ENCODE measurements at places on chromosomes 5 and 9. TPM values are rescaled to one million over a fixed set of nuclear protein-coding genes. Genes with fewer than 3 reads are reported as not detected.

The ZDHHC12 gene
- polyA plus RNA-seq = 7.6 TPM

The FAM240B gene
- not detected for polyA plus RNA-seq

The TMC1 gene
- 1.1 TPM for polyA plus RNA-seq

The PPP3R2 gene
- polyA plus RNA-seq = not detected

The IL7R gene
- polyA plus RNA-seq = 2.0 TPM

The DAPK1 gene
- polyA plus RNA-seq = 25.5 TPM

The ST6GALNAC4 gene
- 46.7 TPM for polyA plus RNA-seq

The SNCB gene
- not detected for polyA plus RNA-seq

GRCh38 chr5:154132718-154133307 lies 57.7 kb upstream of the GALNT10 start:
- DNase-seq = no peak

DNA sequence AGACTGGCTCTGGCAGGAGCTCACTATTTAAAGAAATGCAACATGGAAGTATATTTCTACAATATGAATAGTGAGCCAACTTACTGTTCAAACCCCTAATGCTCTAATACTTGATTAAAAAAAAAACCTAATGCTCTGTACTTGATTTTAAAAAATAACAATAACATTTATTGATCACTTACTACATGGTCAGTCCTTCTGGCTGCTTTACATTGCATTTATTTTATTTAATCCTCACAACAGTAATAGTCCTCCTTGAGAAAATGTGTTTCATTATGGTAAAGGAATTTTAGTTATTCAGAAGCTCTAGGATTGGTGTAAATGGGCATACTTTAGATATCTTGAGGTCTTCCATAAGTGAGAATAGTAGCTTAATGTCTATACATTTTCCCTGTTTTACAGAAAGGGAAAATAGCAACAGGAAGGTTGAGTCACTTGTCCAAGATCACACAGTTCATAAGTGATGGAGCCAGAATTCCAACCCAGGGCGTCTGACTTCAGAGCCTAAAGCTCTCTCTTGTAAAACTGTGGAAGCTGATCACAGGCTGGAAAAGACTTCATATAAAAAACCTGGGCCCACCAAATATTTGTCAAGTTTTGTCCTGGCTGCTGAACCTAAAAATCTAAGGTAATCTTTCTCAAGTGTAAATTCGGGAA lies 1.0 kb downstream of the STARD4 start:
- no peak for DNase-seq

- no peak for DNase-seq
These were observed 53.5 kb downstream of the FXN start for GRCh38 chr9:69089082-69089481.

DNA sequence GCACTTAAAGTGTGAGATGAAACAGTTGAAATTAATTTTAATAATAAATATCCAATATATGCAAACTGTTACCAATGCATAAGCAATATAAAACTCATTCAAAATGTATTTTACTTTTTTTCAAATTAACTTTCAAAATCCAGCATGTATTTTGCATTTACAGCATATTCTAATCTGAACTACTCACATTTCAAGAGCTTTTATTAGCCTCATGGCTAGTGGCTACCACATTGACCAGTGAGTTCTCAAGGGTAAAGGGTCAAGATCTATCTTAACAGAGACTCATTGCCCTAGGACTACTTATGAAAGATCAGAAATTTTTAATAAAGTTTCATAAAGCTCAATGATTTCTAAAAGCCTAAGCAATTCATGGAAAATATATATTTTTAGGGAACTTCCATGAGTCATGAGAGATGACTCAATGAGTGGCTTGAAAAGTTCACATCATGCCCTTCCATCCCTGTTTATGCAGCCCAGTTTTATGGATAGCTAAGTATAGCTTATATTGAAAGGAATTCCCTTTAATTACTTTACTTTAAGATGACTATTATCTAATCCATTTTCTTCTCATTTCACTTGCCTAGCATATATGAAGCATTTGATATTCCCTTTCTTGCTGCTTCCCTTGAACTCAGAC lies 608.6 kb downstream of the SLCO4C1 start:
- DNase-seq = no peak

GRCh38 chr9:80144406-80144805 lies 572.6 kb downstream of the TLE4 start:
- no peak for DNase-seq

- no peak for DNase-seq
These were observed 52.5 kb upstream of the IL7R start for GRCh38 chr5:35804201-35804653.

- no peak for DNase-seq
These were observed 5.6 kb downstream of the RMI1 start for GRCh38 chr9:83986195-83986594.

DNA sequence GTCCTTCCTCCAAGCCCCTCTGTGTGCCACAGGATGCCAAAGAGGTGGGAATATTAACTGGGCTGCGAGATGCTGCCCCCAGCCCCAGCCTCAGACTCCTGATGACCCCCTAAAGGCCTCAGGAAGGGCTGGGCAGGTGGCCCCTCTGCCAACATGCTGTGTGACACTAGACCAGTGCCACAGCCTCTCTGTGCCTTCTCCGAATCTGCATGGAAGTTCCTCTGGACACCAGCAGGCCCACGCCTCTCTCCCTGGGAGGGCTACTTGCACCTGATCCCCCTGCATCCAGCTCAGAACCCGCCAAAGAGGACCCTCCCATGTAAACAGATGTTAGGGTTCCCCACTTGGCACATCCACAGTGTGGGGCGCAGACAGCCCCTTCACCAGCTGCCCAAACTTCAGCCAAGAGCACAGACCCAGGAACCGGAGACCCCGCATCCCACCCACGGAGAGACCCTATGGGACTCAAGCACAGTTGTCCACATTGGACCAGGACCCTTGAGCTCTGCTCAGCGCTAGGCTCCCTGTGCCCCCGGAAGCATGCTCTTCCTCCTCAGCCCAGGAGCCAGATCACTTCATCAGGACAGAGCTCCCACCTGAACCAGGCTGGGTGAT lies 91.6 kb upstream of the LMX1B start:
- no peak for DNase-seq

- no peak for DNase-seq
These were observed 29.8 kb upstream of the SLC6A3 start for GRCh38 chr5:1474866-1475543.

DNA sequence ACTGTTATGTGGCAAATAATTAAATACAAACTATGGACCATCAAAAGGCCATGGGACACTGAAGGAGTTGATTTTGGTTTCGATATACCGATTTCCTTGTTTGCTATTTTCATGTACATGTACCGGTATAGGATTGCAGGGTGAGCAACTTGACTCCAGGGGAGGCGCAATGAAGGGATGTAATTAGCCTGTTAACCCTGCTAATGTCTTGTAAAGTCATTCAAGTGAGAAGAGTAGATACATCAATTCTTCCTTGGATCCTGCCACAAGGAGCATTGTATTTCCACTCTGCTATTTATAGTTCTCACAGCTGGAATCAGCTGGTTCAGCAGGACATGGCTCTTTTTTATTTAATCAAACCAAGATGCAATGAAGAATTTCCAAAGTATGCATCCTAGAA lies 102.0 kb downstream of the STK32A start:
- DNase-seq = no peak

- DNase-seq = no peak
These were observed 376 bp downstream of the ANKRD18B start for GRCh38 chr9:33524306-33524947.

- DNase-seq = no peak
These were observed at the start of gene PTGS1 for GRCh38 chr9:122370869-122371755. PTGS1 (plus strand) TSS chr9:122371024; CDS start chr9:122371085, 61 bp downstream.

GRCh38 chr9:129826344-129826743 lies 2.4 kb upstream of the TOR1A start:
- no peak for DNase-seq

DNA sequence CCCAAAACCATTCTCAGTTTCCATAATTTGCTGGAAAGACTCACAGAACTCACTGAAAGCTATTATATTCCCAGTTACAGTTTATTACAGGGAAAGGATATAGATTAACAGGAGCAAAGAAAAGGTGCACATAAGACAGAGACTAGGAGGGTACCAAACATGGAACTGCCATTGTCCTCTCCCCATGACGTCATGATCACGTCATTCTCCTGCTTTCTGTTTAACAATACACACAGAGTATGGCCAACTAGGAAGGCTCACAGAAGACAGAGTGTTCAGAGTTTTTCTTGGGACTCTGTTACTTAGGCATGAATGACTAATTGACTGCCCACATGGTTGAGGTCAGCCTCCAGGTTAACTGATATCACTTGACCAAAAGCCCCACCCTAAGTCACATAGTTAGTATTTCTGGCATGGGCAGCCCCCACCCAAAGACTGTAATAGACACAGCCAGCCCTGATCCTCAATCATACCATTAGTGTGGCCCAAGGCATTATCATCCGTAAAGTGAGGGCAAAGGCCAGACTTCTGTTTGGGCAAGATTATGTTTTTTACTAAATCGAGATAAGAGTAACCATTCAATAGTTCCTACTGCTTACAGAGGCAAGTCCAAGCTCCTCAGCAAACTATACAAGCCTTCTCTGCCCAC lies 353.5 kb upstream of the POU5F2 start:
- no peak for DNase-seq

DNA sequence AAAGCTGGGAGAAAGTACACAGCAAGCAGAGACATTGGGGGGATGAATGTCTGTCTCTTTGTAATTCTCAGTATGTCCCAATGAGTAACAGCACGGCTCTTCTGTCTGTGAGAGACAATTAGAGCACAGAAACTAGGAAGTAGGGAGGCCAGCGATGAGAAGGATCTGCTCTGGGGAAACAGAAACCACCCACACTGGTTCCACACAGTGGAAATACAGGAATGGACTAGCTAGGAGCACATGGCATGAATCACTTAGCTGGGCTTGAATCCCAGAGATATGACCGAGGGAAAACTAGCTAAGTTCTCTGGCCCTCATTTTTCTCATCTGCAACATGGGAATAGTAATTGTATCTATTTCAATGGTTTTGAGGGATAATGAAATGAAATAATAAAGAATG lies 895.9 kb downstream of the TLE4 start:
- peak; percentile 8 for DNase-seq

GRCh38 chr5:122999947-123000563 lies 36.5 kb downstream of the PPIC start:
- DNase-seq = no peak

- no peak for DNase-seq
These were observed 82.7 kb downstream of the BNC2 start for GRCh38 chr9:16787724-16788123.

GRCh38 chr5:74413403-74414048 lies 227.0 kb downstream of the ENC1 start:
- DNase-seq = no peak

DNA sequence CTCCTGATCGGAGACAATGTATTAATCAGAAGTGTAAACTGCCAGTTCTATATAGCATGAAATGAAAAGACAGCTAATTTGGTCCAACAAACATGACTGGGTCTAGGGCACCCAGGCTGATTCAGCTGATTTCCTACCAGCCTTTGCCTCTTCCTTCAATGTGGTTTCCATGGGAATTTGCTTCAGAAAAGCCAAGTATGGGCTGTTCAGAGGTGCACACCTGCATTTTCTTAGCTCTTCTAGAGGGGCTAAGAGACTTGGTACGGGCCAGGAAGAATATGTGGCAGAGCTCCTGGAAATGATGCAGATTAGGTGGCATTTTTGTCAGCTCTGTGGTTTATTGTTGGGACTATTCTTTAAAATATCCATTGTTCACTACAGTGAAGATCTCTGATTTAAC lies 22.4 kb downstream of the IL7R start:
- DNase-seq = no peak

GRCh38 chr9:134757216-134757975 lies 115.8 kb downstream of the COL5A1 start:
- no peak for DNase-seq
